Stimulated activated CD4-positive, alpha-beta T cell treated with anti-CD3 and anti-CD28 coated beads, Interleukin-12 subunit alpha, Interleukin-12 subunit beta, amount 100 ng/mL, for 48 hours (primary cell): ENCODE measurements at places on chromosomes 1 and 21.

DNA sequence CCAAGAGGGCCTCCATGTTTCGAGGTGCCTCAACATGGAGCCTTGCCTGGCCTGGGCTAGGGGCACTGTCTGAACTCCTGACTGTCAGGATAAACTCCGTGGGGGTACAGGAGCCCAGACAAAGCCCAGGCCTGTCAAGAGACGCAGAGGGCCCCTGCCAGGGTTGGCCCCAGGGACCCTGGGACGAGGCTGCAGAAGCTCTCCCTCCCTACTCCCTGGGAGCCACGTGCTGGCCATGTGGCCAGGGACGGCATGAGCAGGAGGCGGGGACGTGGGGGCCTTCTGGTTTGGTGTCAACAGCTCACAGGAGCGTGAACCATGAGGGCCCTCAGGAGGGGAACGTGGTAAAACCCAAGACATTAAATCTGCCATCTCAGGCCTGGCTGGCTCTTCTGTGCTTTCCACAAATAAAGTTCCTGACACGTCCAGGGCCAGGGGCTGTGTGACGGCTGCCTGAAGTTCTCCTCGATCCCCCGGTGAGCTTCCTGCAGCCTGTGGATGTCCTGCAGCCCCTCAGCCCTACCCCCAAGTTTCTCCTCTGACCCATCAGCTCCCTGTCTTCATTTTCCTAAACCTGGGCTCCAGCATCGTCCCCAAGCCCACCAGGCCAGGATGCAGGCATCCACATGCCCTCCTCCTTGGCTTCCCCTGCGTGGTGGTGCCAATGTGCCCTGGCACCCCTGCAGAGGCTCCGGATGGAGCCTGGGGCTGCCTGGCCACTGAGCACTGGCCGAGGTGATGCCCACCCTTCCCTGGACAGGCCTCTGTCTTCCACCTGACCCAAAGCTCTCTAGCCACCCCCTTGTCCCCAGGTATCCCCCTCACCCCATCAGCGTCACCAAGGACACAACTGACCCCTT, 12.8 kb upstream of the LRRC3 start:
- DNase-seq, result no peak

- no peak for DNase-seq
Measured at GRCh38 chr1:193543259-193543658, 356.8 kb upstream of the B3GALT2 start.

GRCh38 chr21:14321042-14321441, 61.9 kb downstream of the HSPA13 start:
- no peak for DNase-seq

- DNase-seq, result no peak
Measured at GRCh38 chr1:221076391-221076811, 197.2 kb downstream of the HLX start.
